ENCODE measurements at places on chromosomes 2 and 18.

DNA sequence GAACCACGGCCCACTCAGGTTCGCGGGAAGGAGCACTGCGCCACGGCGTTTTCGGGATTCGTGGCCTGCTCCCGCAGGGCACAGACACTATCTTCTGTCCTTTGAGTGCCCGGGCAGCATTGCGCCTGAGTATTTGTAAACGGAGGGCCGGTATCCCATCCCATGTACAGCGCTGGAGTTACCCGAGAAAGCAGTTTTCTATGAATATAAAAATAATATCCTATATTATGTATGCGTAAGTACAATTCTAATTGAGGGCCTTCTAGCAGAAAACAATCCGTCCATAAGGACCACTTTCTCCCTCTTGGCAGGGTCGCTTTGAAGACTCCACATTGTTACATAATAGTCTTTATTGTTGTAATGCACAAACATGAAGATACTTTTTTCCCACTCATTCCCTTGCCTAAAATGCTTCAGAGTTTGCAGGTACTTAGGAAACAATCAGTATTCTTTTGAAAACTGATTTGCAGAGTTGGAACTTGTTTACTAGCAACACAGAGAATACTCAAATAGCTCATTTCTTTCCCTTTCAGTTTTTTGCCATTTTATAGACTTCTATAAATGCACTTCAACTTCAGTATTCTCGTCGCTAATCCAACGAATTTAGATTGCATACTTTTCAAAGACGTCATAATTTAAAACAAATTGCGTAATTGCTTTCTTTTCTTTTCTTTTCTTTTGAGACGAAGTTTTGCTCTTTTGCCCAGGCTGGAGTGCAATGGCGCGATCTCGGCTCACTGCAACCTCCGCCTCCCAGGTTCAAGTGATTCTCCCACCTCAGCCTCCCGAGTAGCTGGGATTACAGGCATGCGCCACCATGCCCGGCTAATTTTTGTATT is 1.0 kb upstream of the REV1 start:
- no peak for DNase-seq

DNA sequence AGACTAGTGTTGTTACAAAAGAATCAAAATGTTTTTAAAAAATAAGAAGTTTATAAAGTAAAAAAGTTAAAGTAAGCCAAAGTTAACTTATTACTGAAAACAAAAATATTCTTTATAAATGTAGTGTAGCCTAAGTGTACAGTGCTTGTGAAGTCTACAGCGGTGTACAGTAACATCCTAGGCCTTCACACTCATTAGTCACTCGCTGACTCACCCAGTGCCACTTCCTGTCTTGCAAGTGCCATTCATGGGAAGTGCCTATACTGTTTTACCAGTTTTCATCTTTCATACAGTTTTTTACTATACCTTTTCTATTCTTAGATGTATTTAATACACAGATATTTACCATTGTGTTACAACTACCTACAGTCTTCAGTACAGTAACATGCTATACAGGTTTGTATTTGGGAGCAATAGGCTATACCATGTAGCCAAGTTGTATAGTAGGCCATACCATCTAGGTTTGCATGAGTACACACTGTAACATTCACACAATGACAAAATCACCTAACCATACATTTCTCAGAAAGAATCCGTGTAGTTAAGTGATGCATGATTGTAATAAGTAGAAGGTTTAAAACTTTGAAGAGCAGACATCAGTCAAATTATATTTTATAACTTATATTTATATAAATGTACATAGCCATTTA is 13.4 kb downstream of the SERPINB7 start:
- peak; percentile 96 for DNase-seq

DNA sequence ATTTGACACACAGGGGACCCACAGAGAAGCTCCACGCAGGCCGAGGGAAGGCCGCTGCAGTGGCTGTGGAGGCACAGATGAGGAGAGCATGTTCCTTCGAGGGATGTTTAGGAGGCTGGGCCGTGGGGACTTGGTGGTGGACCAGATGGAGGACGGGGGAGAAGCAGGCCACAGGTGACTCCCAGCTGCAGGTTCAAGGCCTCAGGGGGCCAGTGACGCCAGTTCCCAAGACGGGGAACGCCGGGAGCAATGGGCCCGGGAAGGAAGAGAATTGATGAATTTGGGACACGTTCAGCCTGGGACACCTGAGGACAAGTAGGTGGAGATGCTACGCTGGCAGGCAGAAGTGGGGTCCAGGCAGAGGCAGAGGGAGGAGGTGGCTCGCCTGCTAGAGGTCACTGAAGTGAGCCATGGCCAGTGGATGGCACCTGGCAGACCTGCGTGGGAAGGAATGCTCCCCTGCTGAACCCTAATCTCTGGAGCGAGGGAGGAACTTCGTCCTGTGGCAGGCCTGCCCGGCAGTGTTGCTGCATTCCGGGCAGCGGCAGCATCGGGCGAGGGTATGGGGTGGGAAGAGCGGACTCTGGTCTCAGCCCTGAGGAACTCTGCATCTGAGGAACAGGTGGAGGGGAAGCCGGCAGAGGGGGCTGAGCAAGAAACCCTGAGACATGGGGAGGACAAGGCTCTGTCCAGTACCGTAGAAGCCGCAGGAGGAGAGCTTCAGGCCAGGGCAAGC is 25.2 kb upstream of the HPCAL1 start:
- no peak for DNase-seq

DNA sequence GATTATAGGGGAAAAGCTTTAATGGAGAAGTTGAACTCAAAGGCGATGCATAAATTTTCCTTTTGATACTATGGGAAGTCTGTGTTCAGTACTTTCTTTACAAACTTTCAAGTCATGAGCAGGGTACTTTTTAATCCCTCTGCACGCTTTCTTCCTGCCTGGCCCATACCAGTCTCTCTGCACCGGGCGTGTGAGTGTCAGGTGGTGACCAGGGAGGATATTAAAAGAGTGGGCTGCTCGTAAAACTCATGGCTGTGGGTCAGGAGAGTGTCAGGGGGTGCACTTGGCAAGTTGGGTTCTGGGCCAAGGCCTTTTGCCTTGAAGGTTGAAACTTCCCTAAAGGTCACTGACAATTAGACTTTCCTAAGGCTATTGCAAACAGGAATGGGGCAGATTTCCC is 367.8 kb downstream of the GPD2 start:
- no peak for DNase-seq

DNA sequence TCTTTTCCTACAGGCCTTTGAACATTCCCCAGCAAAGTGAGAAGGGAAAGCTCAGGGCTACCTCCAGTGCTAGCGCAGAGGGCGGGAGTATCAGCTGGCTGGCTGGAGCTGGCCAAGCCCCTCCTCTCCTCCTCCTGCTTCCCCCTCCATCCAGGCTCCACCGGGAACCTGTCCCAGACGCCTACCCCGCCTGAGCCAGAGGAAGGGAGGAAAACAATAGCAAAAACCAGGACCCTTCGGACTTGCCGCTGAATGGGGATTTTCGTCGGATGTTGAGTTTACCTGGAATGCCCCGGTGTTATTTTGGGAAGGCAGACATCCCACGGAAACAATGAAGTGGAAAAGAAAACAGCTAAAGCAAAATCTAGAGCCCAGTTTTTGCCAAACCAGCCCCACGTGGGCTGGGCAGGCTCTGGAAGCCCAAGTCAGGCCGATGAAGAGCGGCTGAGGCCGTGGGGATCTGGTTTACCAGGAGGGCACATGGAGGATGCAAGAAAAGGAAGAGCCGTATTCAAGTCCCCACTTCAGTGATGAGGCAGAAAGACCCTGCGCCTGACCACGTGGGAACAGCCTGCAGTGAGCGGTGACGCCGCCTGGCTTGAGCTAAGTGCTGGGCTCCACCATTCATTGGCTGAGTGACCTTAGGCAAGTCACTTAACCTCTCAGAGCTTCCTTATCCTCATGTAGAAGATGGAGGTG is 100.4 kb upstream of the LCLAT1 start:
- DNase-seq, result no peak

GRCh38 chr2:7094231-7094741 is 177.1 kb downstream of the RNF144A start:
- DNase-seq, result peak; percentile 3

- no peak for DNase-seq
Observed at GRCh38 chr2:74383254-74383653, 3.1 kb upstream of the DCTN1 start.

GRCh38 chr2:75556679-75557366 is 3.9 kb downstream of the EVA1A start:
- DNase-seq, result no peak

- DNase-seq, result peak; percentile 56
Observed at GRCh38 chr18:57627488-57627887, 5.9 kb upstream of the NARS1 start.
